ENCODE measurements at places on chromosomes 3 and 15. TPM values are rescaled to one million over a fixed set of nuclear protein-coding genes. Genes with fewer than 3 reads are reported as not detected.

GRCh38 chr15:72182673-72183072, 14.9 kb downstream of the GRAMD2A start:
- no peak for DNase-seq

DNA sequence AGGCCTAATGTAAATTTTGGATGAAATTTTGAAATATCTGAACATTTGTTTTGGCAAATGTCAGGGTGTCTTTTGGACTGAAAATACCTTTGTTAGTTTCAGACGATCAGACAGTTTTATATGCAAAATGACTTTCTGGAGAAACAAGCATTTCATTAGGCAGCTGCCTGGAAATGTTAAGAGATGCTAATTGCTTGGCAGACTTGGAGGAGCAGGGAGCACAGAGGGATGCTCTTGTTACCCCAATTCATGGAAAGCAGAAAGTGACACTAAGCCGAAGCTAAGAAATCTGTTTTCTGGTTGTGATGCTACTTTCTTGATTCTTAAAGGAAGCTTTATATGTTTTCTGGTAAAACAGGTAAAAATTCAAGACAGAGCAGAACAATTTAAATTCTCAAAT, 204.3 kb upstream of the GBE1 start:
- no peak for DNase-seq

GRCh38 chr3:139252719-139253118, 91.1 kb upstream of the MRPS22 start:
- DNase-seq = no peak

GRCh38 chr3:120985242-120985641, 77.2 kb downstream of the STXBP5L start:
- no peak for DNase-seq

GRCh38 chr3:162368417-162368816, 871.8 kb downstream of the OTOL1 start:
- no peak for DNase-seq

DNA sequence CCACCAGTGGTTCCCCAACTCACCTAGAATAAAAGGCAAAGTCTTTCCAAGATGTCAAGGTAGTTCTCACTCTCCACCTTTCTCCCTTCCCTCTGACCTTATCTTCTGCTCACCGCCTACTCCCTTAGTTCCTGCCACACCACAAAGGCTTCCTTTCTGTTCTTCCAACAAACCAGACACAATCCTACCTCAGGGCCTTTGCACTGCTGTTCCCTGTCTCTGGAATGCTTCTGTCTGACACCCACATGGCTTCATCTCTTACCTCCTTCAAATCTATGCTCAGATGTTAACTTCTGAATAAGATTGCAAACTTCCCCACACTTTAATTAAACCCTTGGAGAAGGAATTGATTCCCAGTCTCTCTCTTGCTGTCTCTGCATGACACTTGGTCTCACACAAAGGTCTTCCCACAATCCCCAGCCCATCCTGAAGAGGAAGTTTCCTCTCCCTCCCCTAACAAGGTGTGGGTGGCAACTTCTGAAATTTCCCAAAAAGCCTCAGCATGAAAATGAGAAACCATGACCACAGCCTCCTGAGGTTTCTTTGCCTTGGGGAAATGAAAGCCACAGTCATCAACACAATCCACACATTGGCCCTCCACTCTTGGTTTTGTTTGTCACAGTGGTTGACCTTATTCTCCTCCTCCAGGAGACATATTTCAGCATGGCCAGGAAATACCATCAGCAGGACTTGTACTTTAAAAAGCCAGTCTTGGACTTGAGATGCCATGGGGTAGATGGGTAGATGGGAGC, 3.0 kb upstream of the RYK start:
- no peak for DNase-seq

DNA sequence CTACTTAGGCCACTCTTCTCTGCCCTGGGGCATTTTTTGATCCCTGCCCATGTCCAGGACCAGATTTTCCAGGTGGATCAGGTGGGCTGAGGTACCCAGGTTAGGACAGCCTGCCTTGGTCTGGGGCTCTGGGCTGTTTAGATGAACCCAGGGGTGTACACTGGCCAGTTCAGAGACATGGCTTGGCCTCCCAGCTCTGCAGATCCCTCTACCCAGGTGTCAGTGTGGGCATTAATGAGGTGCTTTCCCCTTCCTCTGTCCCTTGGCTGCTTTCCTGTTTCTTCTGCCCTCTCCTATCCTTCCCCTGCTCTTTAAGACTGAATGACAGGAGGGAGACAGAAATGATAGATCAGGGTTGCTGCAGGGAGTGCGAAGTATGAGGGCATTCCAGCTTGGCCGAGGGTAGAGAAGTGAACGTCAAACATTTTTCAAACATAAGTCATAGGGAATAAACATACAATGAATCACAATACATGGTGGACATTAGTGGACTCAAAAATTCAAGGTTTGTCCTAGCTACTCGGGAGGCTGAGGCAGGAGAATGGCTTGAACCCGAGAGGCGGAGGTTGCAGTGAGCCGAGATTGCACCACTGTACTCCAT, 30.5 kb downstream of the RTP1 start:
- no peak for DNase-seq

DNA sequence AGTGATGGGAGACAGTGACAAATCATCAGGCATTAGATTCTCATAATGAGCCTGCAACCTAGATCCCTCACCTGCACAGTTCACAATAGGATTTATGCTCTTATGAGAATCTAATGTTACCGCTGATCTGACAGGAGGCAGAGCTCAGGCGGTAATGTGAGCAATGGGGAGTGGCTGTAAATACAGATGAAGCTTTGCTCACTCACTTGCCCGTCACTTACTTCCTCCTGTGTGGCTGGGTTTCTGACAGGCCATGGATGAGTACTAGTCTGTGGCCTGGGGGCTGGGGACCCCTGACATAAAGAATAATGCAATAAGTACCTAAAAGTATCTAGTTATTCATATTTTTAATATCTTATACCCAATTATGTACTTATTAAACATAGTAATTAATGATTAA, 15.6 kb downstream of the IQCB1 start:
- DNase-seq = no peak

DNA sequence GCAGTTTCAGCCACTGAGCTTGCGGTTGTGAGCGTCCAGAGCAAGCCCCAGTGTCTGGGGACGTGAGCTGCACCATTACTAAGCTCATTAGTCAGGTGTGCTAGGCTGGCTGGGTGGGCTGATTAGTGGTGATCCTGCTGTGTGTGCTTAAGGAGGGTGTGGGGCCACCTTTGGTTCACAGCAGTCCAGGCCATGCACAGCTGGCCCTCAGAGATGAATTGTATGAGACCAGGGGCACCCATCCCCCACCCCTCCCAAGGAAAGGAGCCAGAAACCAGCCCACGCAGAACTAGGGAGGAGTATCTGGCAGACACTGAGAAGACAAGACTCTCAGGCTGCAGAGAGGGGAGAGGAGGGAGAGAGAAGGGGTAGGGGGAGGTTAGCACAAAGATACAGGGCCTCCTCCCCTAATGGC, 3.8 kb downstream of the TYRO3 start:
- no peak for DNase-seq

DNA sequence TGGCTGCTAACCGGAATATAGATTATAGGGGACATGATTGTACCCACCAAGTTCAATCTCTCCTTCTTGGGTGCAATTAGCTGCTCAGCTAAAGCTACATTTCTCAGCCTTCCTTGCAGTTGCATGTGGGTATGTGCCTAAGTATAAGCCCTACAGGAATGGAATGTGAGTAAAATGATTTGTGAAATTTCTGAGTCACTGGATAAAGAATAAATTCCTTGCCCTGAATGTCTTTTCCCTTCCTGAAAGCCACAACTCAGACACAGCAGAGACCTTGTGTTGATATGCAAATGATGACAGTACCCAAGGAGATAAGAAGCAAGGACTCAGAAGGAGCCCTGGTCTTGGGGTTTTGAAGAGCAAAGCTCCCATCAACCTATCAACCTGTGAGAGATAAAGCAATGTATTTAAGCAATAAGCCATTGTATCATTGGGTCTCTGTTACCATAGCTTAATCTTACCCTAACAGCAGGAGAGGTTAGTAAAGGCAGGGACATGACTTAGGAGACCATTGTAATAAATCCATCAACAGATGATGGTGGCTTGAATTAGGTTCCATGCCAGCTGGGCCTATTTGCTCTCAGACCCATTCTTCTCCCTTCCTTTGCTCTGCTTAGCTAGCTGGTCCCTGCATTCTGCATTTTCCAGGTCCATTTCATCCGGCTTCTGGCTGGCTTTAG, 25.6 kb upstream of the ZNF280D start:
- no peak for DNase-seq

The TBC1D2B gene
- total RNA-seq = 45.4 TPM

The C2CD4A gene
- total RNA-seq = 0.27 TPM

The ARPIN gene
- 22.5 TPM for total RNA-seq

The SPINK8 gene
- total RNA-seq = not detected

The PIK3CB gene
- 21.6 TPM for total RNA-seq

The POPDC2 gene
- total RNA-seq = 203 TPM
